ENCODE measurements at places on chromosomes 6 and 20.

DNA sequence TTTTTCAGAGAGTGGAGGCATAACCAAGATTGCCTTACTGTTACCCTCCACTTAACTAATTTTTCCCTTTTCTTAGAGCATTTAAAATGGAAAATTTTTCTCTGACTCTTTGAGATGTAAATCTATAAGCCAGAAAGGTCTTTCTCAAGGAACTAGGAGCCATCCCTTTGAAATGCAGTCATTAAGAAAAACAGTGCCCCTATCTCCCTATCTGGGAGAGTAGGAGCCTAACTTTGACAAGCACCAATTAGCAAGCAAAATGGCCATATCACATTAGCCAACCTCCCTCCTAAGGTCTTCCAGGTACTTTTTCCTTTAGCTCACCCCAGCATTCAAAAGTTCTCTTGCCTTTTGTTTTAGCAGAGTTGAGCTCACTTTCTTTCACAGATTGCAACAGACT, 570.5 kb downstream of the EPHA7 start:
- DNase-seq, result no peak

GRCh38 chr6:9520417-9521151, 894.3 kb downstream of the TFAP2A start:
- DNase-seq, result peak; percentile 71

GRCh38 chr6:81694207-81694606, 58.3 kb downstream of the TENT5A start:
- DNase-seq, result no peak

GRCh38 chr20:53138454-53139262, 166.5 kb downstream of the TSHZ2 start:
- no peak for DNase-seq

- DNase-seq, result no peak
Measured at GRCh38 chr6:164478426-164478825, 831.0 kb downstream of the C6orf118 start.

DNA sequence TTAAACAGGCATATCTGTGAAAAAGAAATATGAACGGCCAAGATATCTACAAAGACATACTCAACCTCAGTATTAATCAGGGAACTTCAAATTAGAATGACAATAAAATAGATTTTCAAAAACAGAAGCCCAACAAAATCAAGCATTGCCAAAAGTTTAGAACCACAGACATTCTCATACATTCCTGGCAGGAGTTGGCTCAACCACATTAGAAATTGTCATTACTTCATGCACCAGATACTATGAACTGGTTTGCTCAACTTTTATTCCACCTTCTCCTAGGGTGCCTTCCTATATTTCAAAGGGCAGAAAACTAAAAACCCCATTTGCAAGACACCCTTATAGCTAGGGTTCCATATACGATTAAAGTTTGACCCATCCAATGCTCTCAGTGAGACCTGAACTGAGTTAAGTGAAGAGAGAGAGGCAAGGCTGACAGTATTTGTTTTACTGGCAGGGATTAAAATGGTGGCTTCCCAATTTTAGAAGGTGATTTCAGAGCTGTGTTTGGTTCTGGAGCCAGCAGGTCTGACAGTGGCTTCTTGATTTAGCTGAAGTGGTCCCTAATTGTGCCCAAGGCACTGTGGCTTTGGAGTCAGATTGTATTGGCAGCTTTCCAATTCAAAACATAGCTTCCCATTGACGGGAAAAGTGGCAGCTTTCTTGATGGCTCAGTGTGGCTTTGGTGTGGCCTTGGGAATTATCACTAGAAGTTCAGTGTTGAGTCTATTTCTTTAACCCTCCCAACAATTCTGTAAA, 77.1 kb upstream of the CDYL start:
- DNase-seq, result no peak

GRCh38 chr6:26030716-26031115, 56.5 kb upstream of the HFE start:
- no peak for DNase-seq

GRCh38 chr6:7916959-7917358, 6.4 kb upstream of the TXNDC5 start:
- DNase-seq, result no peak

DNA sequence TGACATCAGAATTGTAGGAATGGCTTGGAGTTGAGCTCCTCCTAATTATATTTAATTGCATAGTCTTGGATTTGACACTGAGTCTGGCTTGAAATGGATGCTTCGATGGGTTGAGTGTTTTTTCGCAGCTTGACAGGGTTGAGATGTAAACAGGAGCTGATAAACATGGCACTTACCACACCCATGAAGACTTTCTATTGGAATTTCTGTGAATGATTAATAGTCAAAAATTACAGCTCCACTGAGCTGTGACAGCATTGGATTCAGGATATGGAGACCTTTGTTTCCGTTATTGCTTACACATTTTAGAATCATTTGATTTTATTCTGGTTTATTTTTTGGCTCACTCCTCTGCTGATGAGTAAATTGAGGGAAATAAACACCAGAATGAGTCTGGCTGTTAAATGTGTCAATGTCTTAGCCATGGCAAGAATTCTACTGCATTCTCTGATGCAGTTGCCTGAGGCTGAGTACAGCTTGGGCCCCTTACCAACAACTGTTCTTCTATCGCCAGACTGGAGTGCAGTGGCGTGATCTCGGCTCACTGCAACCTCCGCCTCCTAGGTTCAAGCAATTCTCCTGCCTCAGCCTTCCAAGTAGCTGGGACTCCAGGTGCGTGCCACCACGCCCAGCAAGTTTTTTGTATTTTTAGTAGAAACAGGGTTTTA, 128.1 kb upstream of the DOK5 start:
- DNase-seq, result no peak

DNA sequence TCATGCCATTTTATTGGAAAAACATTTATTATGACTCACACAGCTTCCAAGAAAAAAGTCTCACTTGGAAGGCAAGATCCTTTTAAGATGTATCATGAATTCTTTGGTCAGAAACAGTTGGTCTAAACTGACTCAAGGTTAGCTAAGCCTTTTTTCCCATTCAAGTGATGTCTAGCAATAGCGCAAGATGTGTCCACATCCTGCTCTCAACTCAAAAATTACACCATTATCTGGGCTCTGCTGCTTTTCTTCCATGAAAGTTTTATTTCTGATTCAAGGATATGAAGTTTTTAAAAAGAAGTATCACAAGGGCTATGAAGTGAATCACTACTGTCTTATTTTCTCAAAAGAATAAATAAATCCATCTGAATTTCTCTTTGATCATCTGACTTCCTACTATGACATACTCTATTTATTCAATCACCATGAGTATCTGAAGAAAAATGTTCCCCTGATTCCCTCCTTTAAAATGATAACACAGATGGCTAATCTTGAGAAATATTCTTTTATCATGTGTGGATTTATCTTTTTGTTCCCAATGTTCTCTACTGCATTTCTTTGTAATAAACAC, 139.2 kb downstream of the AHI1 start:
- DNase-seq, result peak; percentile 88

DNA sequence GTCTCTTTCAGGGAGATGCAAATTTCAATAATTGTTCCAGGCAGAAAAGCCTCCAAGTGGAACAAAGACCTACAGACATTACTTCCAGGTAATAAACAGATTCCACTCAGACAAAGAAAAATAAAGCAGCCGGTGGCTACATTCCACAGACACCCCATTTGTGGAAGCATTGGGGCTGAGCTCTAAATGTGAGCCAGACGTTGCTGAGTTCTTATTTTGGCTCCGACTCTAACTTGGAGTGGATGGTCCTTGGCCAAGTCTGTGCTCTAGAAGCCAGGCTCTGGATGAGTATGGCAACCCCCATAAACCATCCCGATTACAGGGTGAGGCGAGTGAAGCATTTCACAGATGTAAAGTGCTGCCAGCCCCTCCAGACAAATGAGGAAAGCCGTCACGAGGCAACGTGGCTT, 6.6 kb downstream of the TRAM2 start:
- no peak for DNase-seq

DNA sequence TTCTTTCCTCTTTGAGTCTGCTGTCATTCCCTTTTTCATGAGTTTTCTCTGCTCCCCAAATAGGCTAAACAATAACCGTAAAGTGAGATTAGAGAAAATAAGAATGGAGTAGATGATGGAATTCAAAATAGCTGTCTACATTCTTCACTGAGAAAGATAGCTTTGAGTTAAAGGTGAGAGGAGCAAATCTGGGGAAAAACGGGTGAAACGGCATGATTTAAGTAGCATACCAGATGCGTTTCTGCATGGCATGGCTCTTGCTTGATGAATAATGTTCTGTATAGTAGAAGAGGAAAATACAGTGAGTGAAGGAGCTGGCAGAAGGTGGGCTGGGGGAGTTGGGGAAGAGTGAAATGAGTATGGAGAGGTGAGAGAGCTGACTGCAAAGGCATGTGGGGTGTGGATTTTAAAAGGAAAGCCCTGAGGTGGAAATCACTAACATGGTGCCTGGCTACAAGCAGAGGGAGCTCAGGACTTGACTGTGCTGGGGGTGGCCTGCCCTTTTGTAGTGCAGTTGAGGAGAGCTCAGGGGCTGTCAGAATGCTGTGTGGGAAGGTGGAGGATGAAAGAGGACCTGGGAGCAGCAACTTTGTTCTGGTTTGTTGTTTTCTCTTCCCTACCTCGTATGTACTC, 8.8 kb downstream of the BICRAL start:
- DNase-seq, result no peak

DNA sequence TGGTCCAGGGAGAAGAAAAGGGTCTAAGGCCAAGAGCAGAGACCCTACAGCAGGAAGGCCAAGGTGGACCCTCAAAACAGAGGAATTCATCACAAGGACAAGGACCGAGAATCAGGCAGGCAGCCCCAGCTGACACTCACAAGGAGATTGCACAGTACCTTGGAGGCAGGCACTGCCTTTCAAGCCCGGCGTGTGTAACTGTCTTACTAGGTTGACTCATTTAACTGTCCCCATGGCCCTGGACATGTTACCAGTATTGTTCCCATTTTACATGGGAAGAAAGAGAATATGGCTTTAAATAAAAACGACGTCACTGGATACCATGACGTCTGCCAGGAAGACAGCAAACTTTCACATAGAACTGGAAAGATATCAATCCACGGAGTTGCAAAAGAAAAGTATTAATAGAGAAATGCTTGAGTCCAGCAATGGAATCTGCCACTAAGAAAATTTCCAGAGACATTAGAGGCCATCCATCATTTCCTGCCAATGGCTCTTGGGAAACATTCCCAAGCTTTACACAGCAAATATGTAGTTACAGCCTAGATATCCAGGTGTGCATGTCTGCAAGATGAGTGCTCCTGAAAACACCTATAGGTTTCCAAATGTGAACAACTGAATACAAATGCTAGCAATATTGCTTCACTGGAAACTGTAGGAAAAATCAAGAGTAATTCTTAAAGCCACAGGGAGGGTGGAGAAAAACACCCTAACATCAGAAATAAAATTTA, 111.5 kb upstream of the RPS6KA2 start:
- no peak for DNase-seq

DNA sequence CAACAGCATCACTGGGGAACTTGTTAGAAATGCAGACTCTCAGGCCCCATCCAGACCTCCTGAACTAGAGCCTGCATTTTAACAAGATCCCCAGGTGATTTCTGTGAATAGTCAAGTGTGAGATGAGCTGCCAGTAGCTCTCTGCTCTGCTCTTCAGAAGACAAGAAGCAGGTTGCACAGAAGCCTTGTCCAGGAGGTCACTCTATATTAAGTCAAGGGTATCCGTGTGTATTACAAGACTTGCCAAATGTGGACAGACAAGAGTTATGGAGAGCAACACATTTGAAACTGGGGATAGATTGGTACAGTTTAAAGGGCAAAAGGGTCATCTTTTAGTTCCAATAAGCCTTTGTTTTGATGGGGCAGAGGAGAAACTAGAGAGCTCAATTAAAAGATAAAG, 23.2 kb upstream of the RIN2 start:
- no peak for DNase-seq

DNA sequence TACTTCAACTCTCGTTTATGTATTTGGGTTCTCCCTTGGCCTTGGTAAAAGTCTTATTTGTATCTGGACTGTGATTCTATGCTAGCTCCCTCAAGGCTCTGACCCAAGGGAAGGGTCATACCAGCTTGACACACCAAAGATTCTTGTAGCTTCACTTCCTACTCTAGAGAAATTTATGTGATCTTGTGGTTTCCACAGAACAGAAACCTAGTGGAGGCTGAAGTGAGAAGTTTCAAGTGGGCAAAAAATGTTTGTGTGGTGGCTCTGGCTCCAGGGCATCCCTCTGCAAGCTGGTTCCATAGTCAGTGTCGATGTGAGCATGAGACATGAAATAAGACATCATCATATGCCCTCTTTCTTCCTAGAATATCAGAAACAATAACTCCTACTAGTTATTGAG, 48.1 kb upstream of the TNFRSF21 start:
- DNase-seq, result no peak

GRCh38 chr6:94487371-94487770, 1068.0 kb upstream of the EPHA7 start:
- no peak for DNase-seq

- no peak for DNase-seq
Measured at GRCh38 chr6:137240168-137240567, 21.0 kb upstream of the IFNGR1 start.

DNA sequence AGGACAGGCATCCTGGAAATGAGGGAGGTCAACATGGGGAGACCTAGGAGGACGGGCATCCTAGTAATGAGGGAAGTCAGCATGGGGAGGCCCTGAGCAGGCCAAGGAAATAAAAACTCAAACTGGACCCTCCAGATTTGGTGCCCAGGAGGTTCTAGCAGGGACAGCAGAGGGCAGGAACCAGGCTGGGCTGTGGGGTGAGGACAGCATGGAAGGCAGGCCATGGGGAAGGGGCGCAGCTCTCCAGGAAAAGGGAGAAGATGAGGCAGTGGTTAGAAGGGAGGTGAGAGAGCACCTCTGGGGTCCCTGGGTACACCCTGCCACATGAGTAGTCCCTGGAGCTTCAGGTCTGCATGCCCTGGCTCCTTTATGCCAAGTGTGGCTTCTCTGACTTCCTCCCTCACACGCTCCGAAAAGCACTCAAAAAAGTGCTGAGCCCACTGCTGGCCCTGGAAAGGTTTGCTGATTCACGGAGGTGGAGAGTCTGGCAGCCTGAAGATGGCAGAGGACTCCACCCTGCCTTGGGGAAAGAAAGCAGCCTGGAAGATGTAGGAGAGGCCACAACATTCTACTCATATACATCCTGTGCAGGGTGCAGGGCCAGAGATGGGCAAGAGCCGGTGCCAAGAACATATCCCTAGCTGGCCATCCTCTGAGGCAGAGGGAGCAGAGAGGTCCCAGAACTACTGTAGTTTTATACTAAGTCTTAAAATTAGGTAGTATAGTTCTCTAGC, 154.9 kb downstream of the MRPL14 start:
- no peak for DNase-seq

GRCh38 chr6:54730767-54731630, 115.6 kb upstream of the FAM83B start:
- no peak for DNase-seq

DNA sequence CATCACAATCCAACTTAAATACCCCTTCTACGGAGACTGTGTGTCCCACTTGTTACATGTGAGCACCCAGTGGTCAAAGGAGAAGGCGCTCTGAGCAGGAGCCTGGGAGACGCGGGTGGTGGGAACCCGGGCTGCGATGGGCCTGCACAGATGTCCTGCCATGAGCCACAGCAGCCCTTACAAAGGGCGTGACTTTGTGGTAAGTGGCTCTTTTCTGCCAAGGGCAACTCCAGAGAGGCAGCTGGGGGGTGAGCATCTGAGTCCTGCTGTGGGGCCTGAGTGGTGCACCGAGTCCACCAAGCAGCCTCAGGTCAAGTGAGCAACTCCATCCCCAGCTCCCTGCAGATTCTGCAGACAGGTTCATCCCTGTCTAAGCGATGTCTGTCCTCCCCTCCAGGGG, 33.6 kb upstream of the CST7 start:
- DNase-seq, result no peak

Data from AG04449 (cell line).